ENCODE measurements at places on chromosomes 12 and 14.

DNA sequence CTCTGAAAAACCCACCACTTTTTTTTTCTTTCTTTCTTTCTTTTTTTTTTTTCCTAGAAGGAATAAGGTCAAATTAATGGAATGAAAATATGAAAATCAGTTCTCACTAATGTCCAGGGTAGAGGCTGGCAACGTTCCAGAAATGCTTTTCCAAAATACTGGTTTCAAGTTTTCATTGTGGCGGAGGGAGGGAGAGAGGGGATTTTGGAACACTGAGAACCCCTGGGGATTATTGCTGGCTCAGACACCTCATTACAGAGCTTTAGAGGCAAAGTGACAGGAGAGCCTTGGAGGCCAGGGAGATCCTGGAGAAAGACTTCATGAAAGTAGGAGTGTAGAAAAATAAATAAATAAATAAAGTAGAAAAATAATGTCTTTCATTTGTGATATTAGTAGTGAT lies 45.4 kb downstream of the ALX1 start:
- DNase-seq = no peak

GRCh38 chr14:53896726-53897125 lies 59.9 kb downstream of the BMP4 start:
- no peak for DNase-seq

DNA sequence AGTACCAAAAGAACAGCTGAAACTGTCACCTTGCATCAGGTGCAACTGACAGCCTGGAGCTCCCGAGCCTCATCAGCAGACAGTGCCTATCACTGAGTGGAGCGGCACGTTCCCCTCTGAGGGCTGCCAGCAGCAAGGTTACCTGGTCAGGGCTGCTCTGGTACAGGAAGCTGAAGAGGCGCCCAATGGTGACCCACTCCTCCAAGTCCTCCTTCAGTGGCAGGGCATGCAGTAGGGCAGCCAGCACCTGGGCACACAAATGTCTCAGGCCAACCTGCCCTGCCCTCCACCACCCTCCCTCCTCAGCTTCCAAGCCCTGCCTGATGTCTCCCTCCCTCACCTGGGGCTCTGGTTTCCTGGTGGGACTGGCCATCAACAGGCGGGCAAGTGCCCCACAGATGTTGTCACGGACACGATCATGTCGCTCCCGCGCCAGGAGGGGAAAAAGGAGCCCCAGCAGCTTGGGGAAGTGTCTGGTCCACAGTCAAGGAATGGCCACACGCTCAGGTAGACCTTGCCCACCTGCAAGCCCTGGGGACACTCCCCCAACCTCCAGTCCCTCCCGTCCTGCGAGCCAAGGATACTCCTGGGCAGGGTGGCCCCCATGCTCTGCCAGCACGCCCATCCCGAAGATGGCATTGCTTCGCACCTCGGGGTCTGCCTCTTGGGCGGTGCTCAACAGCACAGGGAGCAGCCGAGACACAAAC lies 7.1 kb downstream of the IPO4 start:
- no peak for DNase-seq

- DNase-seq = no peak
These were observed 152.4 kb upstream of the PELI2 start for GRCh38 chr14:55965851-55966250.

GRCh38 chr12:105761075-105761474 lies 377.7 kb downstream of the NUAK1 start:
- DNase-seq = no peak

- no peak for DNase-seq
These were observed 22.3 kb upstream of the ITPR2 start for GRCh38 chr12:26855337-26855736.

GRCh38 chr14:103702497-103703432 lies 12.5 kb downstream of the XRCC3 start:
- no peak for DNase-seq

- DNase-seq = no peak
These were observed 48.8 kb downstream of the LRTM2 start for GRCh38 chr12:1869145-1869544.
